Panc1 (cell line): ENCODE measurements at places on chromosomes 4 and X. TPM values are rescaled to one million over a fixed set of nuclear protein-coding genes. Genes with fewer than 3 reads are reported as not detected.

DNA sequence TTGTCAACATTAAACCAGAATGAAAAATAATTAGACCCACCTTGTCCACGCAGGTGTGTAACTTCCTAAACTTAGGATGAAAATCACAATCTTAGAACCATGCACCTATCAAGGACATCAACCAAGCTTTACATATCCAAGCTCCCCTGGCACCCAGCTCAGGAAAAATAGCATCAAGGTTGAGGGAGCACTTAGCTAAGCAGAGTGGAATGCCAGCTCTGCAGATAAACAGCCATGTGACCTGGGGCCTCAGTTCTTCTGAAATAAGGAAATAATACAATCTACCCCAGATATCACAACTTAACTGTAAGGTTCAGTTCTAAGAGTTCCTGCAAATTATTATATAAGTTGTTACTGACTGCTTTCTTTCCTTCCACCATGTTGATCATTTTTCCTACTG, 64.7 kb downstream of the DHX15 start:
- DNase-seq = no peak

DNA sequence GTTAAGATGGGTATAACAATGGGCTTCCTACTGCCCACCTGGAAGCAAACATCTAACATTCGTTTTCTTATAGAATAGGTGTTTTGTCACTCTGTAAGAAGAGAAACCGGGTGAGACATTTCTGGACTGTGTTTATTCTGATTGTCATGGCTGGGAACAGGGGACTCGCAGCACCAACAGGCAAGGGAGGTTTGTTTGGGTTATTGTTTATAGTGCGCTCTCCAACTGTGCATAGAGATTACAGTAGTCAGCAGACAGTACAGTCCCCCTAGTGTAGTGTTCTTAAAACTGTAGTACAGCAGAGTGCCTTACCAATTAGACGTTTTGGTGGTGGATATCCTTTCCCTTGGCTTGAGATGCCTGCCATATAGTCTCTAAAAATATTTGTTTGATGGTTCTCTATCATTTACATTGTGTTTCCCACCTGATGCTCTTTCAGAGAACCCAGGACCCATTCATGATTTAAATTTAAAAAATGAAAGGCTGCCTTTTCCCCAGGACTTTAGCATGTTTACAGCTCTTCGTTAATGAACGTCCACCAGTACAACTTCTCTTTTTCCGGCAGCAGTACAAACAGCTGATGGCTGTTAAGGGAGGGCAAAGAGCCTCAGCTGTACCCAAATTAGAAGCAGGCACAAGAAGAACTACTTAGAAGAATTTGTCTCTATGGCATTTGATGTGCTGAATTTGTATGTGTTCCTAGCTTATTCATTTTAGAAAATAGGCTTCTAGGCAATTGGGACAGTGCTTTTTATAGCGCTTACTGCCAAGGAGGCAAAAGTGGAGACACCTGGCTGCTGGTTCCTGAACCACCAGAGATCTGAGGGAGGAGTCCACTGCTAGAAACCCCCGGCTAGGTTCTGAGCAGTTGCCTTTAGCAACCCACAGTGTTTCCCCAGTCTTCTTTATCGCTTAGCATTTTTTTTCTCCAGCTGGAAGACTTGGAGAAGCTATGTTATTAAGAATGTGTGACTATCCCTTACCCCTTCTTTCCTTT, 1.0 kb upstream of the RNF150 start:
- no peak for DNase-seq

GRCh38 chrX:17758382-17758781, 21.1 kb downstream of the SCML1 start:
- DNase-seq = no peak

DNA sequence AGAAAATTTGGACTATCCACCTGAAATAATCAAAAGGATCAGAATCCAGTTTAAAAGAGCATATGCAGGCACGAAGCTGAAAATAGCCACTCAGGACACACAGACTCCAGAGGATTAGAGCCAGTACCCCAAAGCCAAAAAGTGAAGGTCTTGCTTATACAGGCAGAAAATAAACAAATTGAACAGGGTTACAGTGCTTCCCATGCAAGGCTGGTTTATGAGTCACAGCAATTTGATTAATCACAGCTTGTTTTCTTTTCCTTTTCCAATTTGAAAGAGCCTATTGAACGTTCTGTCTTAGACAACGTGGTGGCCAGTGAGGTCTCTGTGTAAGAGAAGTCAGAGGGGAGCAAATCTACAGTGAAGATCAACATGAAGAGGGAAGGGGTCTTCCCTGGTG, 10.2 kb downstream of the HGFAC start:
- no peak for DNase-seq

The MAGEC3 gene
- not detected for total RNA-seq

The CDS1 gene
- 16.1 TPM for total RNA-seq

GRCh38 chrX:19156186-19156585, 33.9 kb upstream of the ADGRG2 start:
- DNase-seq = no peak

GRCh38 chr4:85784348-85784747, 309.4 kb downstream of the ARHGAP24 start:
- no peak for DNase-seq

The ADH1A gene
- not detected for total RNA-seq

The GPR173 gene
- total RNA-seq = 0.13 TPM

DNA sequence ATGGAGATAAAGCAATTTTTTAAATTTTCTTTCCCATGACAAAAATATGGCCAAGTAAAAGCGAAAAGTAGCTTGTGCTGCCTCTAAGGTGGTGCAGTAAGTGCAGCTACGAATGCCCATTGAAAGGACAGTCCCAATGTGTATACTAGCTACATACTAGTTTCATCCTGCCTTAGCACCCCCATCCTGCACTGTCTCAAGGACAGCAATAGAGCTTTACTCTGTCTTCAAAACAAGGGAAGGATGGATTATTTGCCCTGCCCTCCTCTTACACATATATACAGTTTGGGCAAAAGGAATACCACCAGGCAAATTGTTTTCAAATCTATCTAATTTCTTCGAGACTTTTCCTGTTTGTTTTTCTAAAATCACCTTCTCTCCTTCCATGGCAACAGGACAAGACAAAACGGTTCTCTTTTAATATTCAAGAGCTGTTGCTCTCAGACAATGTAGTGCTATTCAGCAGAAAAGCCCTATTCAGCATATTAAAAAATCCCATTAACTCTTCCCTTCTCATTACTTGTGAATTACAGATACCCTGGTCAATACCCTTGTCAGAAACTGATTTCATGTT, 75.1 kb upstream of the SLC7A11 start:
- no peak for DNase-seq

The ZDHHC15 gene
- total RNA-seq = 0.05 TPM
